ENCODE measurements at places on chromosomes 12 and 14. TPM values are rescaled to one million over a fixed set of nuclear protein-coding genes. Genes with fewer than 3 reads are reported as not detected.

GRCh38 chr14:93683226-93683625 is 105.1 kb downstream of the PRIMA1 start:
- H3K27me3 ChIP-seq: no peaks in the 10 kb centered on the region
- no peak overlapping the region for H3K4me3 ChIP-seq
- no peaks in the 10 kb centered on the region for H3K36me3 ChIP-seq
- peaks cover 14% of the 10 kb centered on the region for H3K4me1 ChIP-seq

DNA sequence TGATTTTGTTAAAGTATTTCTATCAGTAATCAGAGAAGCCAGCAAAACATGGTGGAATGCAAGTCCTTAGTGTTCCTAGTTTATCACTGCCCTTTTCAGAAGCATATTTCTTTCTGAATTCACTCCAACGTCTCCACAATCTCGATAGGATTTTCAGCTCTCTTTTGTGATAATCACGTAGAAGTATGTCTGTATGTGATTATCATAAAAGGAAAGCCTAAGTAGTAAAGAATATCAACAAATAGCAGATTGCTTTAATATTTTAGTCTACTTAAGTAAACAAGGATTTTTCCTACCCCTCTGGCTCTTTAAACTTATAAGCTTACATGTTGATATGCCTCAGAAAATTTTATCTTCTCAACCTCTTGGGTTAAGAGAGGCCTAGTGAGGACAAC is 147.4 kb upstream of the NUDT4 start:
- H3K36me3 ChIP-seq: no peaks in the 10 kb centered on the region
- no peaks in the 10 kb centered on the region for H3K27me3 ChIP-seq
- H3K4me1 ChIP-seq: peaks cover 10% of the 10 kb centered on the region
- DNase-seq: no peak

DNA sequence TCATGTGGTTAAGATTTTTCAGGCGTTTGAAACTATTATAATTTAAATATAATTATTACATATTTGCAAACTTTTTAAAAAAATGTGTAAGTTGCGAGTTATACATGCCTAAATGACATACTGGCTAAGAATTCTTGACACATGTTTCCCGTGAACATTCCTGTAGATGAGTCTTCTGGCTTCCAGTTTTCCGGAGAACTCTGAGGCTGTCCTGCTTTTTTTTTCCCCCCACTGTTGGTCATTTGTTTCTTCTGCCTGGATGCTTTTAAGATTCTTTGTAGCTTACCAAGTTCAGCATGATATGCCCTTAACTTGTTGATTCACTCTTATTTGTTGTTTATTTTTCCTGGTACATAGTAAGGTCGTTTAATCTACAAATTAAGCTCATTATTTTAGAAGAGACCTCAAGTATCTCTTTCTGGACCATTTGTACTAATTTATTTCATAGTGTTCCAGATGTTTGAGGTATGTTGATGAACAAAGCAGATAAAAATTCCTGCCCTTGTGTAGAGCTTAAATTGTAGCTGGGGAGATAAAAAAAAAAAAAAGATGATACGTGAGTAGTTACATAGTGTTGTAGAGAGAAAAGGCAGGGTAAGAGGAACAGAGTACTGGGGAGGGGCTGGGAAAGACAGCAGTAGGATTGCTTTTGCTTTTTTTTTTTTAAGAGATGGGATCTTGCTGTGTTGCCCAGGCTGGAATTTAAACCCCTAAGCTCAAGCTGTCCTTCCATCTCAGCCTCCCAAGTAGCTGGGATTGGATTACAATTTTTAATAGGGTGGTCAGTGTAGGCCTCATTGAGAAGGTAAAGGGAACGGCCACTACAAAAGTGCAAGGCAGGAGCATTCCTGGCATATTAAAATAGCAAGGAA is 32.8 kb downstream of the ARHGAP5 start:
- no peak overlapping the region for H3K4me3 ChIP-seq
- no peaks in the 10 kb centered on the region for H3K27me3 ChIP-seq
- DNase-seq: no peak

Gene PTPRB
- total RNA-seq: not detected

DNA sequence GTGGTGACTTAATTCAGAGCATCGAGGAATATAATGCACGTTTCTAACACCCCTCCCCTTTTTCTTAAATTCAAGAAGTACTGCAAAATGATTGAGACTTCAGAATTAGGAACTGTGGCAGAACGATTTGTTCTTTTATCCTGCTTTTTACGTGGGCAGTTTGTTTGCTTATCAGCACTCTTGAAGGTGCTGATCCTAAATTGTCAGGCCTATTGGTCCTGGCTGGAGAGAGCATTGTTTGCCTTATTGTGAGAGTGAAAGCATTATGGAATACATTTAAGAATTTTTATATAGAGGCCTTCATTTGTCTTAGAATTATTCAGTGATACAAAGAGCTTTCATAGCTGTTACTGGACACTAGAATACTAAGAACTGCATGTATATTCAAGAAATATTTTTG is 59.1 kb downstream of the TMTC2 start:
- no peaks in the 10 kb centered on the region for H3K27me3 ChIP-seq
- no peak overlapping the region for H3K27ac ChIP-seq
- H3K4me1 ChIP-seq: no peaks in the 10 kb centered on the region
- no peaks in the 10 kb centered on the region for H3K36me3 ChIP-seq
- no peak overlapping the region for H3K4me3 ChIP-seq

Gene C3AR1
- not detected for total RNA-seq

DNA sequence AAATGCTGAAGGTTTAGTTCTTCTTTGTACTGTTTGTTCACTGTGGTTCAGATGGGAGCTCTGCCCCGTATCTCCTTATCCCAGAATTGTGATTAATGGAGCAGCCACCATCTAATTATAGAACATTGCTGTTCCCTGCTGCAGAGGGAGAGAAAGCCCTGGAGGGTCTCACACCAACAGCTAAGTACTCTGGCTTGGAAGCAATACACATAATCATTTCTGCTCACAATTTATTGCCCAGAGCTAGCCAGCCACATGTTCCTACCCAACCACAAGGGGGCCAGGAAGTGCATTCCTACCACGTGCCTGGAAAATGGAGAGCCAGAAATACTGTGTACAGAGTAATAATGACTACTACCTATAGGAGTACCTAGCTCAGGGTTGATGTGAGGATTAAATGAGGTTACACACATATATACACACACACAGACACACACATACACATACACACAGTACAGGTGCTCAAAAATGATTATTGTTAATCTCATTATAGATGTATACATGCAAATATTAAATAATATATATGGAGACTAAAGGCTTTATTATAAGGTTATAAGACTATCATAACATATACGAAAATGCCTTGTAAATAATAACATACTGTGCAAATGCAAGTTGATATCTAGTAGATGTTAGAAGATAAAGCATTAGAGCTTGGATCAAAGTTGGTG is 22.3 kb downstream of the MSRB3 start:
- DNase-seq: peak; percentile 34
- H3K27ac ChIP-seq: no peak overlapping the region
- H3K4me1 ChIP-seq: no peaks in the 10 kb centered on the region
- no peaks in the 10 kb centered on the region for H3K27me3 ChIP-seq
- H3K4me3 ChIP-seq: no peak overlapping the region

GRCh38 chr12:125355614-125356013 is 290.4 kb downstream of the AACS start:
- no peaks in the 10 kb centered on the region for H3K4me1 ChIP-seq
- no peaks in the 10 kb centered on the region for H3K27me3 ChIP-seq
- H3K27ac ChIP-seq: no peak overlapping the region
- no peaks in the 10 kb centered on the region for H3K36me3 ChIP-seq

Gene SLC10A1
- not detected for total RNA-seq

Gene GOLGA5
- total RNA-seq: 54.6 TPM

Gene MAP1LC3B2
- total RNA-seq: 0.60 TPM

DNA sequence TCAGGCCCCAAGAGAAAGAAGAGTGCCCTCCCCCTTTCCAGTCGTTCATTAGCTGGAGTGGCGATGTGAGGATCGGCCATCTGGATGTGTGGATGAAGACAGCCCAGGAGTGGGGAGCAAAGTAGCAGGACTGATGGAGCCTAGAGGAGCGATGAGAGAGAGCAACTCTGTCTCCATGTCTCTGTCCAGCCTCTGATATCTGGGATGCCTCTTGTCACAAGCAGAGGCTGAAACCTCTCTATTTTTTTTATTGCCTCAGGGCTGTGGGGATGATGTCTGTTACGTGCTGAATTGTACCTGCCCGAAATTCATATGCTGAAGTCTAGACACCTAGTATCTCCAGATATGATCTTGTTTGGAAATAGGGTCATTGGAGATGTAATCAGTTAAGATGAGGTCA is 2.7 kb downstream of the SERPINA11 start:
- H3K4me1 ChIP-seq: peaks cover 94% of the 10 kb centered on the region
- H3K4me3 ChIP-seq: peak overlapping the region; percentile 79
- H3K27me3 ChIP-seq: no peaks in the 10 kb centered on the region
- H3K27ac ChIP-seq: peak overlapping the region; percentile 99
- DNase-seq: no peak
- peaks cover 25% of the 10 kb centered on the region for H3K36me3 ChIP-seq

DNA sequence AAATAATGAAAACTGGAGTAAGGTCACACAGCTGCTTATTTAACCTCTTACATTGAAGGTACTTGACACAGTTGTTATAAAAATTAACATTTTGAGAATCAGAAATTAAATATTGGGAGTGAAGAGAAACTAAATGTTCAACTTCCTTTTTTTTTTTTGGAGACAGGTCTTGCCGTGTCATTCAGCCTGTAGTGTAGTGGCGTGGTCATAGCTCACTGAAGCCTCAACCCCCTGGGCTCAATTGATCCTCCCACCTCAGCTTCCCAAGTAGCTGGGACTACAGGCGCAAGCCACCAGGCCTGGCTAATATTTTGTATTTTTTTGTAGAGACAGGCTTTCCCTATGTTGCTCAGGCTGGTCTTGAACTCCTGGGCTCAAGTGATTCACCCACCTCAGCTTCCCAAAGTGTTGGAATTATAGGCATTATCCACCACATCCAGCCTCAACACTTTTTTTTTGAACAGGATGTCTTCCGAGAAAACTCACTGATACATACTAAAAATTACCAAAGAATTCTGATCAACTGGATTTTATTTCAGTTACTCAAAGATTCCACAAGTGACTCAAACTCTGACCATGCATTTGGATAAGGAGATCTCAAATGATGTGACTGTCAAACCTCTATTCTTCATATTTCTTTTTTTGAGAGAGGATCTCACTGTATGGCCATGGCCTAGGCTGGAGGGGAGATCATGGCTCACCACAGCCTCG is 35.4 kb downstream of the SGPP1 start:
- no peaks in the 10 kb centered on the region for H3K27me3 ChIP-seq
- no peak for DNase-seq
- H3K36me3 ChIP-seq: no peaks in the 10 kb centered on the region
- H3K4me1 ChIP-seq: no peaks in the 10 kb centered on the region
- no peak overlapping the region for H3K27ac ChIP-seq

DNA sequence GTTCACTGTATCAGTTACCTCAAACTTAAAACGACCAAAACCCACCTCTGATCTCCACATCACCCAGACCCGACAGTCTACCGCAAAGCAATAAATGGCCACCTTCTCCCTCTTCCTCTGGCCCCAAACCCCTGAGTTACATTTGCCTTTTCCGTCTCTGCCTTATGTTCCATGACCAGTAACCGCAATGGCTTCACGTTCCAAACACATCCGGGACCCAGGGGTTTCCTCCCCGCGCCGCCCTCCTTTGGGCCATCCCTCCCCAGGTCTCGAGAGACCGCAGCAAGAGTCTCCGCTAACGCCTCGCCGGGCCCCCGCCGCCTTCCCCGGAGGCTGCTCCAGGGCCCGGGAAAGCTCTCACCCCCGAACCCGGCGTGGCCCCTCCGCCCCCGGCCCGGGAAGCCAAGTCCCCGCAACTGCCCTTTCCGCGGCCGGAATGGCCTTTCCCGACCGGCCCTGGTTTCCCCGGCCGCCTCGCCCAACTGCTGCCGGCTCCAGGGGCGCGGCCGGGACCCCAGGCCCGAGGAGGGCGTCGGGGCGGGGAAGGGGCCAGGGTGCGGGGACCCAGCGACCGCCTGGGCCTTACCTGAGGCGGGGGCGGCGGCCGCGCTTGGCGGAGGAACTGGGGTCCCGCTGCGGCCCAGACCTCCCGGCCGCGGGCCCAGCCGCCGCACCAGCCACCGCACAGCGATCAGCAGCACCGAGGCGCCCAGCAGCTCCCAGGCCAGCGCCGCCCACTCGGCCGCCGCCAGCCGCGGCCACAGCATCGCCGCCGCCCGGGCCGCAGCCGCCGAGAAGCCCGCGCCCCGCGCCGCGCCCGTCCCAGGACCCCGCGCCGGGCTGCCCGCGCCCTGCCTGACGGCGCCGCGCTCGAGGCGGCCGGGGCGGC is at the start of gene ANKLE2:
Gene ANKLE2 (minus strand): TSS at position 801 of the 889 bp plus-strand sequence. CDS start 34 bp downstream, at position 767.
- H3K27me3 ChIP-seq: no peaks in the 10 kb centered on the region
- H3K27ac ChIP-seq: peak within 1 kb of the TSS; percentile 96
- peak; percentile 23 for DNase-seq
- peaks cover 4% of the 10 kb centered on the region for H3K36me3 ChIP-seq
- H3K4me3 ChIP-seq: peak within 1 kb of the TSS; percentile 80
- peaks cover 35% of the 10 kb centered on the region for H3K4me1 ChIP-seq

Data from HepG2 (cell line).